ENCODE measurements at places on chromosomes 13 and 19. TPM values are rescaled to one million over a fixed set of nuclear protein-coding genes. Genes with fewer than 3 reads are reported as not detected.

ZNF846 gene
- total RNA-seq: 8.3 TPM

ONECUT3 gene
- total RNA-seq: not detected

NLRP5 gene
- total RNA-seq: not detected

LGALS14 gene
- total RNA-seq: not detected

THSD8 gene
- 13.2 TPM for total RNA-seq

IGLON5 gene
- total RNA-seq: not detected

TEX101 gene
- total RNA-seq: not detected

- DNase-seq: no peak
These were observed 1347.3 kb downstream of the PCDH9 start for GRCh38 chr13:65882810-65883209.

DNA sequence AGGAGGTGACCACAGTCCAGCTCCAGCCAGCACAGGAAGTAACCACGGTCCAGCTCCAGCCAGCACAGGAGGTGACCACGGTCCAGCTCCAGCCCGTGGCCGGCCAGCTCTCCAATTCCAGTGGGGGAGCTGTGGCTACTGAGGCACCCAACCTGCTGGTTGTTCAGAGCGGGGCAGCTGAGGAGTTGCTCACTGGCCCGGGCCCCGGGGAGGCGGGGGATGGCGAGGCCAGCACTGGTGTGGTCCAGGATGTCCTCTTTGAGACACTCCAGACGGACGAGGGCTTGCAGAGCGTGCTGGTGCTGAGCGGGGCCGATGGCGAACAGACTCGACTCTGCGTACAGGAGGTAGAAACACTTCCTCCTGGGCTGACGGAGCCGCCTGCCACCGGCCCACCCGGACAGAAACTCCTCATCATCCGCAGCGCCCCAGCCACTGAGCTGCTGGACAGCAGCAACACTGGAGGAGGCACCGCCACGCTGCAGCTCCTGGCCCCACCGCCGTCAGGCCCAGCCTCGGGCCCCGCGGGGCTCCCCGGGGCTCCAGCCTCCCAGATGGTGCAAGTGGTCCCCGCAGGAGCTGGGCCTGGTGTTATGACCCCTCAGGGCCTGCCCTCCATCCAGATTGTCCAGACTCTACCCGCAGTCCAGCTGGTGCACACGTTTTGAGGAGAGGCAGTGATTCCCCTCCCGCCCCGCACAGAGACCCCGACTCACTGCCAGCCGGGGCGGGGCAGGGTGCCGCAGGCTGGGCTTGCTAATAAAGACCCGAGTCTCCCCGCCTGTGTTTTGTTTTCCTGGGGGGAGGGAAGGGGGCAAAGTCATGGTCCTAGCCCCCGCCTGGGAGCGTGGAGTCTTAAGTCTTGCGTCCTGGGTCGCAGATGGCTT, 1.0 kb upstream of the NAT14 start:
- DNase-seq: no peak

DNA sequence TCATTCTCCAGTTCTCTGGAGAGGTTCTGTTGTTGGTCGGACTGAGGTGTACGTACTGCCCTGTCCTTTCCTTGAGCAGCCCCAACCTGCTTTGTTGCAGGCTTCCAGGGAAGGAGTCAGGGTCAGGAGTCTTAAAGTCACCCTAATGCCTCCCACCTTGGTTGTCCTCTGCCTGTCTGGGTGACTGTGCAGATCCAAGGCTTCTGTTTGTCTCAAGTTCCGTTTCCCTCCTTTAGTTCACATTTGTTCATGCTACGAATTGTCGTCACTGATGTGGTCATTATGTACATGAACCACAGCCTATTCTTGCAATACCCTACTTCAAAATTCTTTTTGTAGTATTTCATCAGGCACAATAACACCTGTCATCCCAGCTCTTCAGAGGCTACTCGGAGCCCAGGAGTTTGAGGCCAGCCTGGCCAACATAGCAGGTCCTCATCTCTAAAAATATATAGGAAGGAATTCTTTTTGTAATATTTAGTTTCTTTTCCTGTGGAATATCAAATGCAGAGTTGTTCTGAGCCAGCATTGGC, 7.4 kb downstream of the ZNF586 start:
- DNase-seq: no peak

All from endothelial cell of umbilical vein (primary cell).